Stimulated activated CD8-positive, alpha-beta memory T cell treated with anti-CD3 and anti-CD28 coated beads, Interleukin-12 subunit alpha, Interleukin-12 subunit beta, amount 100 ng/mL, for 4 hours (primary cell): ENCODE measurements at places on chromosomes 4 and X.

- no peak for DNase-seq
These were observed 48.3 kb downstream of the AMELX start for GRCh38 chrX:11341274-11342201.

GRCh38 chr4:120144634-120145033, 78.0 kb upstream of the MAD2L1 start:
- DNase-seq: no peak

DNA sequence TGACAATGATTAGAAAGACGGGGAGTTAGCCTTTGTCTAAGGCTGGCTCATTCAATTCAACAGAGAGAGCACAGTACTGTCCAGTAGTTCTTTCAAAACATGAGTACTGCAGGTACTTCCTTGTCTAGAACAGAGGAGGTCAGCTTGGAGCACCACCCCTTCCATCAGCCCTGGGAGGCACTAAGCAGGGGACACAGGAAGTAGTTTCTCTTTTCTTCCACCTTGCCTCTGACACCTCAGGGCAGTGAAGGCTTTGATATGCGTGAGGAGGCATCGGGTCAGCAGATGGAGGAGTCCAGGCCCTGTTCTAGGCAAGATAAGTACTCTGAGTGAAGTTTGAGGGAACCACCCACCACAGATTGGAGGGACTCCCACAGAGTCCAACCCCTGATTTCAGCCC, 33.1 kb downstream of the MAGEB10 start:
- no peak for DNase-seq

GRCh38 chrX:78753571-78753970, 6.1 kb downstream of the LPAR4 start:
- no peak for DNase-seq

- DNase-seq: no peak
These were observed 35.7 kb downstream of the APBB2 start for GRCh38 chr4:41178372-41179370.

- no peak for DNase-seq
These were observed 17.7 kb upstream of the SLC7A11 start for GRCh38 chr4:138259824-138260223.

- DNase-seq: no peak
These were observed 1.0 kb upstream of the LPAR4 start for GRCh38 chrX:78746496-78746895.

GRCh38 chrX:118528071-118528737, 32.6 kb downstream of the DOCK11 start:
- DNase-seq: peak; percentile 13

DNA sequence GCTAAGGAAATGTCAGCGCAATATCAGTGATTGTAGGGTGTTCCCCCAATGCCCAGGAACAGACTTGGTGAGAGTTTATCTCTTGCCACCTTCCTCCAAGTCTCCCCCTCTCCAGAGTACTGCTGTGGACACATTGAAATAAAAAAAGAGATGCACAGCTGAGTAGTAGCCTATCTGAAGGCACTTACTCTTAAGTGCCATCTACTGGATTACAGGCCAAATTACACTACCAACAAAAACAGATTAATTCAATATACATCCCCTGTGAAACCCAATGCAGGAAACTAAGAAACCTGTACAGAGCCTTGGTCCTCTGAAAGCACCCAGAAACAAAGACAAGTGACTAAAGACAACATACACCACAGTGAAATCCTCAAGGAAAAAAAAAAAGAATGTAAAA, 460.3 kb downstream of the ZIC3 start:
- DNase-seq: no peak

- no peak for DNase-seq
These were observed 94.2 kb downstream of the GPAT3 start for GRCh38 chr4:83629945-83630721.

DNA sequence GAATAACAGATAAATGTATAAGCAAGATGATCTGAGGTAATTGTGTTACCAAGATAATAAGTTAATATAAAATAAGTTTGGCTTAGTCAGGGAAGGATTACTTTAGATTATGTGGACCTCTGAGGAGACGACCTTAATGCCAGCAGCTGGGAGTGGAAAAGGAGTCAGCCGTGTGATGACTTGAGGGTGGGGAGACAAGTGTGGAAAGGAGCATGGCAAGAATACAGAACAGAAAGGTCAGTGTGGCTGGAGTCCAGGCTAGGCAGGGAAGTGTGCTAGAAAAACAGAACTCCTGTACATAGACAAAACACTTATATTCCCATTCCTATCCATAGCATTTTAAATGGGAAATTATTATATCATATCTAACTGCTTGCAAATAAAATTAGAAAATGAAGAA, 138.8 kb downstream of the PDLIM5 start:
- no peak for DNase-seq

DNA sequence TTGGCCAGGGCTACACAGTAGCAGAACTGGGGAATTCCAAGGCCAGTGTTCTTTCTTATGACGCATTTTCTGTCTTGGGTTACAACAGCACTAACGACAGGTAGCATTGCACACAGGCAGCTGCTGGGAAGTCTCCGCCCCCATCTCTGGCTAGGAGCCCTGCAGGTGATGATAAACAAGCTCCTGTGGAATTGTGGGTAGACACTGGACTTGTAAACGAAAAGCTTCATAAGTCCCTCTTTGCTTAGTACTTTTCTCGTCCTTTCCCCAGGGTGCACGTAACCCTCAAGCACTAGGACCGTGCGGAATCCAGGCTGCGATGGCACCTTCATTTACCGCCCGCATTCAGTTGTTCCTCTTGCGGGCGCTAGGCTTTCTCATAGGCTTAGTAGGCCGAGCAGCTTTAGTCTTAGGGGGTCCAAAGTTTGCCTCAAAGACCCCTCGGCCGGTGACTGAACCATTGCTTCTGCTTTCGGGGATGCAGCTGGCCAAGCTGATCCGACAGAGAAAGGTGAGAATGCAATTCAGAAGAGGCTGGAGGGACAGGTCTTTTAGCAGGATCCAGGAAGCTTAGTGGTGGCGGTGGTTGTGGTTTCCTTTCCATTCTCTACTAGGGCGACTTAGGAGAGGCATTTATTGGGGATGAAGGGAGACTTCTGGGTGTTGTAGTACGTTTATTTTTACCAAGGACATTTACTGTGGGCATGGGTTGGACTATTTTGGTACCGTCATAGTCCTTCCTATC, at the start of gene FAAH2:
TSS of gene FAAH2 (plus strand) at position 200 of the 745 bp plus-strand sequence. CDS start at position 320, 120 bp downstream.
- DNase-seq: no peak

GRCh38 chr4:94448815-94449375, 2.8 kb upstream of the PDLIM5 start:
- no peak for DNase-seq

DNA sequence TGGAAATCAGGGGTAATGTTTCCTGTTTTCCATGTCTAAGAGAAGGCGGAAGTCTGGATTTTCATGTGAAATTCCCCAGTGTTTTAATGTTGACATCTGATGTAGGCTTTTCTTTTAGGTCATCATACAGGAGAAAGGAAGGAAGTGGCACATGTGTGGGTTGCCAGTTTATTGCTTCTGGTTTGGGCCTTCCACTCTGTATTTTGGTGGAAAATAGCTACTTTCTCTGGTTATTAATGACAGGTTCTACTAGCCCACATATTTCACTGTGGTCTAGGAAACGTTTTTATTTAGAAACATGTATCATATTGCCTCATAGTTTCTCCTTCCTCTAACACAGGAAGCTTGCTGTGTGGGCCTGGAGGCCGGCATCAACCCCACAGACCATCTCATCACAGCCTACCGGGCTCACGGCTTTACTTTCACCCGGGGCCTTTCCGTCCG, 7.2 kb downstream of the PDHA1 start:
- no peak for DNase-seq

- DNase-seq: no peak
These were observed 201.3 kb downstream of the NSUN7 start for GRCh38 chr4:40951026-40951425.

- DNase-seq: no peak
These were observed 26.0 kb downstream of the CAPN6 start for GRCh38 chrX:111244235-111244750.

DNA sequence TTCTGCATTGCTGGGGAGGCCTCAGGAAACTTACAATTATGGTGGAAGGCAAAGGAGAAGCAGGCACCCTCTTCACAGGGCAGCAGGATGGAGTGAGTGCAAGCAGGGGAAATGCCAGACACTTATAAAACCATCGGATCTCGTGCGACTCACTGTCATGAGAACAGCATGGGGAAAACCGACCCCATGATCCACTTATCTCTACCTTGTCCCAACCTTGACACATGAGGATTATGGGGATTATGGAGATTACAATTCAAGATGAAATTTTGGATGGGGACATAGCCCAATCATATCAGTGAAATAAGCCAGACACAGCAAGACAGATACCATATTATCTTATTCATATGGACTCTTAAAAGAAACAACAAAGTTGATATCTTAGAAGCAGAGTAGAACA, 134.9 kb downstream of the C4orf33 start:
- DNase-seq: no peak

DNA sequence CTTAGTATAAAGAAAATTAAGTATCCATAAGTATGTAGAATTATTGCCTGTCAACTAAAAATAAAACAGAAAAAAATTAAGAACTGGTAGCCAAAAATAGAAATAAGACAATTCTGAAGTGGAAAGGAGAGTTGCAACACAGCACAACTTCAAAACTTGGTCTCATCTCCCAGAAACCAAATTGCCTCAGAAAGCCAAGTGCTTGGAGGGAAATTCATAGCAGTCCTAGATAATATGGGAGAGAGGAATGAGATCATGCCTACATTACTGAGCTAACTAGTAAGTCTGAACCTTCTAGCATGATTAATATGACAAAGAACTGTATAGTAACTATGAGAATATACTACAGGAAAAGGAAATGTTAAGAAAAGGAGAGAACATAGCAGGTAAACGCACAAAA, 256.5 kb downstream of the LDB2 start:
- no peak for DNase-seq

DNA sequence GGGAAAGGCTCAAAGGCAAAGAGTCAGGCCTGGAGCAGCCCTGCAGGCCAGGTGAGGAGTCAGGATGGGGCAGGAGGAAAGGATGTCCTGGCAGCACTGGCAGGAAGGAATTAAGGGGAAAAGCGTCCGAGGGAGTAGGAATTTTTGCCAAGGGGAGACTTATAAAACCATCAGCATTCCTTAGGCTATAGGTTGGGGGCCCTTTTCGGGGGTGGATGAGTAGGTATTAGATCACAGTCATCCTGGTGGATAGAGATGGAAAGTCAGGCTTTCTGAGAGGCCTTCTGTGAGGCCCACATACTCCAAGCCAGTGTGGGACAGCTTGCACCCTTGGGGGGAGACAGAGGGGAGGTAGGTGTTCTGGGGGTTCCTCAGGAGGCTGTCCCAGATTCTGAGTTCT, 12.3 kb downstream of the STARD8 start:
- no peak for DNase-seq

DNA sequence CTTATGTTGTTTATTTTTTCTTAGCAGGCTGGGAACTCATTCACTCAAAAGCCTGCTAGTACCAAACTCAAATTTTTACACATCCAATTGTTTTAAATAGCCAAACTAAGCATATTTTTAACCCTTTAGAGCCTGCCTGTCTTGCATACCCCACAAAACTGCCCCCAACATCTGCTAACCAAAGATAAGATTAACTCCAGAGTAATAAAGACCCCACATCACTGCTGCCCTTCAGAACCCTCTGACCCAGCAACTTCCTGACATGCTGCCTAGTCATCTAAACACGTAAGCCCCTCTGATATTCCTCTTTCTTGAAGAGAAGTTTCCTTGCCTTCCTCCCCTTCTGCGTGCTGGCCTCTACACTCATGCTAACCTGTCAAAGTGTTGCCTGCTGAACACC, 60.7 kb upstream of the ASB12 start:
- no peak for DNase-seq

DNA sequence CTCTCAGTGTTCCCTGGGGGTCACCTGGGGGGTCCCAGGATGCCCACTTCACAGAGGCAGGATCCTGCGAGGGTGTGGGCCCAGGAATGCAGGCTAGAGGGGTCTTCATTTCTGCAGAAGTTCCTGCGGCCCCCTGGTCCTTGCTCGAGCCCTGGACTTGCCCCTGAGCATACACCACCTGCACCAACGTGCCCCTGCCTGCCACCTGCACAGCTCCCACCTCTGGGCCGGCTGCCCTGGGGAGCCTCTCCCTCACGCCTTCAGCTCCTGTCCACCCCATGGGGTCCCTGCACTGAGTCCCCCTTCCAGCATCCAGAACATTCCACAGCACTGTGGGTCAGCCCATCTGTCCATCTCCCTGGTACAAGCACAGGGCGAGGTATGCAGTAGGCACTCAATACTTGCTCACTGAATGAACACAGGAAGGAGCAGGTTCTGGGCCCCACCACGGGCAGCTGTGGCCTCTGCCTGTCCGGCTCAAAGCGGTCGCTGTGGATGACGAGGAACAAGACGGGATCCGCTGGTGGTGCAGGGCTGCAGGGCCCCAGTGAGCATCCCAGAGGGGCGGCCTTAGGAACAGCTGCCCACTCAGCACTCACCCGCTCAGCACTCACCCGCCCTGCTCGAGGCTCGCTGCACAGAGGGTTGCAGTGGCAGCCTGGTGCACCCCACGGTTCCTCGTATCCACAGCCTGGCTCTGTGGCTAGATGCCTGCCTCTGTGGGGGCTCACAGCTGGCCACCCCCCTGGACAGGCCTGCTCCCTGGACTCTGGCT, 70.5 kb upstream of the MXD4 start:
- DNase-seq: no peak

DNA sequence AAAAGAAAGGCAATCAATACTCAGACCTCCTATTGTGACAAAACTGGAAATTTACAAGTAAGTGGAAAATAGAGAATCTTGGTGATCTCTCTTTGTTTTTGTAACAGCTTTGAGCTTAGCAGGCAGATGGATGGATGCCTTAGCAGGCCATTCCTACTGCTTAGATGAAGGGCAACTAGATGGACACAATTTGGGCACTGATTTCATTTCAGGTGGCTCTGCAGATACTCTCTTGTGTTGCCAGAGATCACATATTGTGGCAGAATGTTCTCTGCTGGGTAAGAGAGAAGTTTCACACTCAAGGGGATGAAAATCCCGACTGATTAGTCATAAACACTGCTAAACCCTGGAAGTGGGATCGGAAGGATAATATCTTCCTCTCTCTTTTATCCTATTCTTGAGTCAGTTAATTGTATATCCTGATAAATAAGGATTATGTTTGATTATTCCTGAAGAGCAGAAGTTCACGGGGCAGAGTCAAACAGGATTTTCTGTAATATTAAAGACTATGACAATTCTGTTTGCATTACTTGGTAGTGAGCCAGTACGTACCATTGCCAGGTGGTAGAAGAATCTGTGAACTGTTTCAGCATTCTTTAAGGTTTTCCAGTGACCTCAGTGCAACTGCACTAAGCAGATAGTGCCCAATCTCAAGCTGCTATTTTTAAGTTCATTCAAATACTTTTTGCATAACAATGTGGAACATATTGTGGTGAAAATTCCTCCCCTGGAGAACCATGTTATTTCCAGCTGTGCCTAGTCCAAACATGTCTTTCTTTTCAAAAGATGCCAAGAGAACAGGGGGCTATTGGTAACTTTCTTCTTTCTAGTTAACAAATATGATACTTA, 974.3 kb downstream of the FSTL5 start:
- no peak for DNase-seq

- DNase-seq: no peak
These were observed 129.5 kb upstream of the GPC4 start for GRCh38 chrX:133544778-133545177.

GRCh38 chr4:78627046-78627965, 75.7 kb downstream of the ANXA3 start:
- no peak for DNase-seq
